ENCODE measurements at places on chromosomes 7 and 10. TPM values are rescaled to one million over a fixed set of nuclear protein-coding genes. Genes with fewer than 3 reads are reported as not detected.
A peak's percentile ranks its signal among the peaks of the same experiment; 100 is the strongest.

- no peak for DNase-seq
Measured at GRCh38 chr7:155484483-155485399, 26.8 kb downstream of the EN2 start.

DNA sequence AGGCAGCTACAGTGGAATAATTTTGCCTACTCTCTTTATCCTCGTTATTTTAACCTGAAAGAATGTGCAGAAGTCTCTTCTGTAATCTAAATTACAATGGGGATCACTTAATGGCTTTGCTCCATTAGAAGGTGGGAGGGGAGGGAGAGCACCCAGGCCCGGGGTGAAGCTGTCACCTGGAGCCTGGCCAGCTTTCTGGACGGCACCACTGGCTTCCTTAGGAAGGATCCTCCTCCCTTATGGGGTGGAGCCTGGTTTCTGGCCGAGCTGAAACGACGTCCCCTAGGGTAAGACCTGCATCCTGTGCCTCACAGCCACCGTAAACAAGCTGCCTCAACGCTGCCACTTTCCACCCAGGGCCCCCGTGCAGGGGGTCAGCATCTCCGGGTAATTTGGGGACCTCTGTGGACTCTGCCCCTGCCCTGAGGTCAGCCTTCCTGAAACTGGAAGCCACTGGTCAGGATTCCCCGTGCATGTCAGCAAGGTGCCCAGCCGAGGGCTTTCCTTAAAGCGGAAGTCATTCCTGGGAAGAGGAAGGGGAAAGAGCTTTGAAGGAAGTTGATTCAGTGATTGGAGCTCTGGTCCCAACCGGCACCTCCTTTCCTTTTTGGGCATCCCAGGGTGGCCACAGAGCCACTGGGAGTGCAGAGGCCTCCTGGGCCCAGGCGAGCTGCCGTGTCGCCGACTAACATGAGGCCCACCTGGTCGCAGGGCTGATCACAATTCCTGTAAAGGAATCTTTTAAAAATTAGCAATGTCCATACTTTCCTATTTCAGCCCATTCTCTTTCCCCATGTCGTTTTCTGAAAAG, 569.1 kb downstream of the DNAJB6 start:
- DNase-seq: no peak

GRCh38 chr10:72173619-72174296, 42.1 kb upstream of the ANAPC16 start:
- DNase-seq: no peak

DNA sequence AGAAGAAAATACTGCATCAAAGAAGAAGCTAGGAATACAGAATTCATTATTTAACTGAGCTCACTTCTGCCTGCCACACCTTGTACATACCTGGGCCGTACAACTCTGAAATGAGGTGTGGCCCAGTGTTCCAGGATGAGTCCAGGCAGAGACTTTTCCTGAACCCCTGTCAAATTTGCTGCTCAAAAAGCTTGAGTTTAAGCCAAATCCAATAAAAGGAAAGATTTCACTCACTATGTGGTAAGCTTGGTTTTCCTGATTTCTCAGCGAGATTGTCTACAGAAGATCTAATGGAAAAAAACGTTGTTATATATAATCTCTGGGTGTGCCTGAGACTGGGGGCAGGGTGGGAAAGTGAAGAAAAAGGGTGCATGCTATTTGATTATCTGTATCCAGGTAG, 72.1 kb upstream of the EGFR start:
- DNase-seq: no peak

GRCh38 chr7:14381306-14381705, 391.8 kb upstream of the ETV1 start:
- DNase-seq: no peak

DNA sequence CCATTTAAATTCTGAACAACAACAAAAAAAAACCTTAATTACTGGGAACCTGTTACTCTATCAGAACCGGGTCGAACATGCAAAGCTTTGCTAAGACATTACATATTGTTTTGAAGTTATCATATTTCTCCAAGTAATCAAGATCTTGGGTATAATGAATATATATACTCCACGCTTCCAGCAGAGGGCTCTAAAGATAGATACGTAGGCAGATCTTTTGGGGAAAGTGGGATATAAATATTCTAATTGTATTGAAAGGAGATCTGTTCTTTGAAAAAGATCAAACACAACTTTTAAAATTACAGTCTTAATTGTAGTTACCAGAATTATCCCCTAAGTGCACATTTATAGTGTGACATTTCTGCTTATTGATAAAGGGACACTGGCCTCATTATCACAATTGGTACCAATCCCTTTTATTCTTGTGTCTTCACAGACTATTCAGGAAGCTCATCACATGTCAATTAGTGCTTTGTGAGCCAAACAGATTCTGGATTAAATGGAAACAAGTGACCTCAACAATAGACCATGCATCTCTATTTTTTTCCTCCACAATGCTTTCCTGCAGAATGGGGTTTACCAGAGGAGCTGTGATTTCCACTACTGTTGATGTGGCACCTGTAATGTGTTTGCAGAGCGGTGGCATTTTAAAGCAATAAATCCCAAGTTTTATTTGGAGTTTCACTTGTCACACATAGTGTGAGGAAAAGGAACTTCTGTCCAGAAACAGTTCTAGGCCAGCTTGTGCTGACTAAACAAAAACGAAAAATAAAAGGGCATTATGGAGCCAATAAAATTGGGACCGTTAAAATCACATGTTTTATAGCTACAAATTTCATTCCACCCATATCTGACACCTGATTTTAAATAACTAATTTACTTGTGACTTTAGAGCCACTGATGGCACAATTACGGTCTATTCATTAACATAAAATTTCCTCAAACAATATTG, 122.4 kb downstream of the CTTNBP2 start:
- DNase-seq: no peak

- no peak for DNase-seq
Measured at GRCh38 chr7:100607111-100607510, 4.9 kb downstream of the PCOLCE start.

GRCh38 chr10:114347791-114348190, 56.5 kb downstream of the AFAP1L2 start:
- DNase-seq: no peak

DNA sequence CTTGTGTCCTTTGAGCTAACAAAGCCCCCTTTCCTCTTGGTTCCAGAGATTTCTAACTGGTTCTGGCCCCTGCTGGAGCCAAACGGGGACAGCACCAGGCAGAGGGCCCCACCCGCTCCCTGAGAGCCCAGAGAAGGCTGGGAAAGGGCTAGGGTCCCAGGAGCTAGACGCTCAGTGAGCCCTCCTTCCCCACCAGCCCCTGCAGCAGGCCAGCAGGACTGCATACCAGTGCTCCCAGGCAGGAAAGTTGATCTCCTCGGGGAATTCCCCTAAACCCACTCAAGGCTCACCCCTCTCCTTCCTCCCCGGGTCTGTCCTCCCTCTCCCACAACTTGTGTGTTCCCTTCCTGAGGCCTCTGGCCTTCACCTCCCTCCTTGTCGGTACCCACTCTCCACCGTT, 47.7 kb downstream of the PAX2 start:
- no peak for DNase-seq

DNA sequence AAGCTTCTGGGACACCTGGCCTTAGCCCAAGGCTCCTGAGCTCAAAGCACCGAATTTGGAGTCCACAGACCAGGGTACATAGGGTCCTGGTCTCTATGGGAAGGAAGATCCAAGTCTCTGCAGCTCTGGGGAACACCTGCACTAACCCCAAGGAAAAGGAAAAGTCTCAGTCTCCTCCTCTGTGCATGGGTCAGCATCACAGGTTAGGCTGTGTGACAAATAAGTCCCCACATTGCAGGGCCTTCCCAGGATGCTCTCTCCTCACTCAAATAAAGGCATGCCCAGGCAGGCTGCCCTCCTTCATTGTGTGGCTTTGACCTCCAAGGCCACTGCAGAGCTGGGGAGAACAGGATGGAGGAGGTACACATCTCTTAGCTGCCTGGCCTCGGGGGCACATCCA, 121.0 kb upstream of the ZMIZ1 start:
- no peak for DNase-seq

- DNase-seq: no peak
Measured at GRCh38 chr10:79409038-79409725, 36.2 kb downstream of the ZCCHC24 start.

- no peak for DNase-seq
Measured at GRCh38 chr7:151094675-151095074, 8.4 kb downstream of the AGAP3 start.

- no peak for DNase-seq
Measured at GRCh38 chr10:3780021-3780770, 4.8 kb downstream of the KLF6 start.

DNA sequence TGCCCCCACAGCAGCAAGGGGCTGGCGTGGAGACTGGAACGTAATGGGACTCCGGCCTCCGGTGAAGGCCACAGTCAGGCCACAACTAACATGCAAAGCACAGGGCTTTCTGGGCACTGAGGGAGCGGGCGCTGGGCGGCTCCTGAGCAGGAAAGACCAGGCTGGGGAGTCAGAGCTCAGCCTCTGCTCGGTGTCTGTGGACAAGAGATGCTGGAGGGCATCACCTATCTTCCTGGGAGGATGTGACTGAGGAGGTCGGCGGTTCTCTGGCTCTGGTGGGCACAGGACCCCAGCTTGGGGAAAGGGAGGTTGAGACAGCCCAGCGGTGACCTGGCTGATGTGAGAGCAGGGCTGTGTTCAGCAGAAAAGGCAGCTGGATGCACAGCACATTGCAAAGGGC, 11.7 kb downstream of the CNPY1 start:
- DNase-seq: no peak

- peak; percentile 62 for DNase-seq
Measured at GRCh38 chr10:95601116-95601719, 40.0 kb upstream of the SORBS1 start.

DNA sequence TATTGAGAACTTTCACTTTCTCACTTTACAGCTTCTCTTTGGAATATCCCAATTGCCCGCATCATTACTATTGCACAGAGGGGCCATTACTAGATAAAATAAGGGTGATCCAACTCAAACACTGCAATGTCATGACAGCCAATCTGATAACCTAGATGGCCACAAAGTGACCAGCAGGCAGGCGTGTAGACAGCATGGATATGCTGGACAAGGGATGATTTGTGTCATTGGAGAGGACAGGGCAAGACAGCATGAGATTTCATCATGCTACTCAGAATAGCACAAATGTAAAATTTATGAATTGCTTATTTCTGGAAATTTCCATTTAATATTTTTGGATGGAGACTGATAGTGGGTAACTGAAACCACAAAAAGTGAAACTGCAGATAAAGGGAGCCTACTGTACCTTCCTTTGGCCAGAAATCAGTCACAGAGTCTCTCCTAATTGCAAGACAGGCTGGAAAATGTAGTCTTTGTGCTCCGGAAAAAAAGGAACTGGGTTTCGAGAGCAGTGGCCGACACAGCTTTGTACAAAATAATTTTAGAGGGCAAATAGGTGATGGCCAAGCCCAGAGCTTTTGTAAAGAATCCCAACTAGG, 6.1 kb upstream of the GSDME start:
- no peak for DNase-seq

DNA sequence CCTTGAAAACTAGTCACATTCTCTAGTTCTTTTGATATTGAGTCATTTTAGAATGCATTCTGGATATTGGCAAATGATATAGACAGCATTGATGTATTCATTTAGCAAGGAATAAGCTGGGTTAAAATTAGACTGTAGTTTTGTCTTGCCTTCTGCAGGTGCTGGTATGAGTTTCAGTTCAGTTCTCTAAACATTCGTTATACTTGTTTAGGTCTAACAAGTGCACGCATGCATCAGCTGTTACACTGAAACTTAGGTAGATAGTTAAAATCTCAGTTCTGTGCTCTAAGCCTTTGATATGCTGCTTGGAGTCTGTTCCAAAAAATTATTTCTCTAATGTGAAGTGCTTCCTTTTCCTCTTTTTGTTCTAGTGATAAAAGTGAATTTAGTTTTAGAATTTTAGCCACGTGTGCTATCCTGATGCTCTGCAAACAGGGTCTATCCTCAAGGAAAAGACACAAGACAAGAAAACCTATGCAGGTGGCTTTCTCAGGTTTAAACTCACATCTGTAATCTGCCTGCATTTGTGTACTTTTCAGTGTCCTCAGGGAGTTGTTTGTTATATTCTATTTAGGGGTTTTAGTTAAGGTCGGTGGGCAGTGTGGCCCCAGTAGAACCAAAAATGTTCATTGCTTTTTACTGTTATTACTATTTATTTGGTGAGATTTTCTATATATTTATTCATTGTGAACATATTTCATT, 409.0 kb downstream of the CDC14C start:
- DNase-seq: no peak

- DNase-seq: peak; percentile 97
Measured at GRCh38 chr7:101138213-101138870, 11.4 kb downstream of the SERPINE1 start.

- no peak for DNase-seq
Measured at GRCh38 chr7:40680657-40681056, 545.9 kb downstream of the SUGCT start.

Gene ACSL5
- total RNA-seq: 13.9 TPM

Gene DBNL
- total RNA-seq: 156 TPM

Gene TM9SF3
- 68.9 TPM for total RNA-seq

Gene CARD11
- total RNA-seq: 3.7 TPM

Gene TACC2
- 71.0 TPM for total RNA-seq

Gene IDI2
- total RNA-seq: not detected

Gene PLEKHS1
- total RNA-seq: 0.14 TPM
